ENCODE measurements at places on chromosomes 12 and 14.

- DNase-seq = no peak
Measured at GRCh38 chr14:65832431-65833266, 420.1 kb downstream of the FUT8 start.

- DNase-seq = no peak
Measured at GRCh38 chr14:77498984-77499527, 440 bp upstream of the ISM2 start.

DNA sequence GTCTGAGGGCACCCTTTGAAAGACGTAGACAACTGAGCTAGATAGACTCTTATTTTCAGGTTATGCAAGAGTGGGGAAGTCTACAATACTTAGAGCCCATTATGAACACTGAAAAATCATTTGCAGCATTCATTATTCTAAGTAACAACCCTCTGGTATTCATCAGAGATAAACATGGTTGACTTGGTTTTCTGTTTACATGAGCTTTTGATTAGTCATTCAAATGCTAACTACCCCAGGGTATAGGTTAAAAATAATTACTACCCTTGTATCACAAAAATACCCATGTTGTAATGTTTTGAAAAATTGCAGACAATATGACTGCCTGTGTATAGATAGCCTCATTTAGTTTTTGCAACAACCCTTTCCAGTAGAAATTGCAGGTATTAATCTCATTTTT lies 78.5 kb downstream of the PPFIBP1 start:
- DNase-seq = no peak

GRCh38 chr12:96980991-96981414 lies 73.9 kb downstream of the NEDD1 start:
- DNase-seq = no peak

DNA sequence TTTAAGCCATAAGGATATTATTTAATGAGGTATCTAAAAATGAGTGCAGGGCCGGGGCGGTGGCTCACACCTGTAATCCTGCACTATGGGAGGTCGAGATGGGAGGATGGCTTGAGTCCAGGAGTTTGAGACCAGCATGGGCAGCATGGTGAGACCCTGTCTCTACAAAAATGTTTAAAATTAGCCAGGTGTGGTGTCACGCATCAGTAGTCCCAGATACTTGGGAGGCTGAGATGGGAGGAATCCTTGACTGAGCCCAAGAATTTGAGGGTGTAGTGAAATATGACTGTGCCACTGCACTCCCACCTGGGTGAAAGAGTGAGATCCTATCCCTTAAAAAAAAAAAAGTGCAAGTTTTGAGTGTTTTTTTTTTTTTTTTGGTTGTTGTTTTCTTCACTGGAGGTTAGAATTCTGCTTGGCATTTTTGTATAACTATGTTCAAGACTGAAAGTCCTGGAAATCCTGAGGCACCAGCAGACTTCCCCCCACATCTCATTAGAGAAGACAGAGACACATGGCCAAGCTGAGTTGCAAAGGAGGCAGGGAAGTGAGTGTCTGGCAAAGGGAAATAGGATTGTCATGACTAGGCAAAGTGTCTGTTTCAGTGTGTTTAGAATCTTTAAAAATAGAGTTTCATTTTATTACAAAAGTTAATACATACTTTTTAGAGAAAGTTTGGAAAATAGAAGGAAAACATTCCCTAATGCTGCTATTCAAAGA lies 53.5 kb upstream of the DUSP6 start:
- no peak for DNase-seq

DNA sequence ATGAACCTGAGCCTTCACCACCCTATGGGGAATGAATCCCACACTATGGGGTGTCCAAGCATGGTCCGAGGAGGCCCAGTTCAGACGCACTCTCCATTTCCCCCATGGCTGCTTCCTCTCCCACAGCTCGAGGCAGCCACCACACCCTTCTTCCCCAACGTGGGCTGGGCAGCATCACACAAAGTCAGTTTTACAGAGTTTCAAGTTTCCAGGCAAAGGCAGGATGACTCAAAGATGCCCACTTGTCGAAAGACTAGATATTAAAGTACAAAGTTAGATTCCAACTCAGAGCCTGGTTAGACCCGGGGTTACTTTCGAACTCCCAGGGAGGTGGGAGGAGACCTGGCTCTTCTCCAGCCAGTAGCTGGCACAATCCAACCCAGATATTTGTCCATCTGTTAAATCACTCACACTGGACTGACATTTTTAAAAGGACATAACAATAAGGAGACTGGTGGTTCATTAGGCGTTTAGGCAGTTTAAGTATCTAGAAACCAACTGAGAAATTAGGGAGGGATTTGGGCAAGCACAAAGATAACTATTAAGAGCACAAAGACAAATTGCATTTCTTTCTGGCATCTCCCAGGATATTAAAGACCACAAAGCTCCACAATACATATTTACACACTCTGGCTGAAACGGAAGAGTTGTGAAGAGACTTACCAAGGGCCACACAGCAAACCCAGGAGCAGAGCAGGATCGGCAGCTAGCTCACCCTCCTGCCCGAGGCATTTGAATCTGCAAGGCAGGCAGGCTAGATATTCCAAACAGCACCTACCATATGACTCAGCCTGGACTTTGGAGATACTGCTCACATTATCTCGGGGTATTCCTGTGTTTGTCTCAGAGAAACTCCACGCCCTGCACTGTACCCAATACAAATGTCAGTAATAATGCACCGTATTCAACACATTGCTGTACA lies 34.8 kb downstream of the TMCC3 start:
- no peak for DNase-seq

DNA sequence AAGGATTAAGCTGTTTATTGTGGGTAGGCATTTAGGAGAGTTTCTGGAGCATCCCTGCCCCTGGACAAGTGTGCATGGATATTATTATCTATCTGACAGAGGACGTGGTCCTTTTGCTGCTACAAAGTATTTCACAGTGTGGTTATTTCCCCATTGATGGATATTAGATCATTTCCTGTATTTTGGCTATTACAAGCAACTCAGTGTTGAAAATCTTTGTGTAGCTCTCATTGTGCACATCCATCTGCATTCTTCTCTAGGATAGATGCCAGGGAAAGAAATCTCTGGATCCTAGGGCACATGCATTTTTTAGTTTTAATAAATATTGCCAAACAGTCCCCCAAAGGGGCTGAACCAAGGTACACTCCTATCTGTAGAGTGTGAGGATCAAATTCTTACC lies 154.3 kb upstream of the SRRM4 start:
- DNase-seq = no peak

GRCh38 chr12:20588042-20588441 lies 107.1 kb upstream of the SLCO1C1 start:
- DNase-seq = no peak

GRCh38 chr14:61839507-61839906 lies 77.3 kb downstream of the SNAPC1 start:
- no peak for DNase-seq

- peak; percentile 79 for DNase-seq
Measured at GRCh38 chr14:61558271-61558670, 137.0 kb upstream of the HIF1A start.

- DNase-seq = peak; percentile 7
Measured at GRCh38 chr12:91620992-91621391, 438.4 kb upstream of the DCN start.

DNA sequence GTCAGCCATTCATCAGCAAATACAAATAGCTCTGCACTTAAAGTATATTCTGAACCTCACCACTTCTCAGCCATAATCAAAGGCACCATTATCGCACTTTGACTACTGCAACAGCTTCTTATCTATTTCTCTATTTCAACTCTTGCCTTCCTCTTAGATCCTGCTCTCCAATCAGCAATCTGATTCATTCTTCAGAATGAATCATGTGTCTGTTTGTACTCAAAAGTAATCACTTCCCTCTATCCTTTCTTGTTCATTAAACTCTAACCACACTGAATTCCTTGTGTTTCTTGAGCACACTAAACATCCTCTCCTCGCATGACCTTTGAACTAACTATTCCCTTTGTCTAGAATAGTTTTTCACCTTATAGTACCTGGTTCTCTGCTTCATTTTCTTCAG lies 12.8 kb upstream of the OR4E1 start:
- DNase-seq = no peak

- DNase-seq = no peak
Measured at GRCh38 chr12:79515530-79515935, 175.2 kb downstream of the PAWR start.

GRCh38 chr12:49923880-49924556 lies 20.3 kb upstream of the FAIM2 start:
- DNase-seq = no peak

DNA sequence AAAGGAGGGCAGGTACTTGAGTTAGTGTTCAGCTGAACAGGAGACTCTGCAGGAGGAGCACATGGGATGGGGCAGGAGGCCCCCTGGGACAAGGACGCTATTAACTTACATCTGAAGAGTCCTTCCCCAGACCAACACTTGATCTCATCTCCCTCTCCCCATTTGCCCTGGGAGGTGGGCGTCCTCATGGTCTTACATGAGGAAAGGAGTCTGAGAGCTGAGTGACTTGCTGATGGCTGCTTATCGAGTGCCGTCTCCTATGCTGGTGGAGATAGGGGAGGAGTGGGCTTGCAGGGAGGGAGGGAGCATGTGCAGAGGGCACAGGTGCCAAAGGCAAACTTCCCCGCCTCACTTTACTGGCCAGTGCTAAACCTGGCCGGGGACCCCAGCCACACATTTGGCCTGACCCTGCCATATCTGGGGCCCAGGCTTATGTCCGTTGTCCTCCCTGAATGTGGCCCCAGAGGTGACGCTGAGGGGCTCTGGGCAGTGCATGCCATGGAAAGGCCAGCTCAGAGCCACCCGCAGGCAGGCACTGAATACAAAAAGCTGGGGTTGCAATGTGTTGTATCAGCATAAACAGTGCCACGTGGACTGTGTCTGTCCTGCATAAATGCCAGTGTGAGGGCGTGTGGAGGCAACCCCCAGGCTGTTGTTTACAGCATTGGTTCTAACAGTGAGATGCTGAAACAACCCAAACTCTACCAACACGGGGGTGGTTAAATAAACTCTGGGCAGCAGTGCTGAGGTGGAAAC lies 29.4 kb downstream of the FAIM2 start:
- no peak for DNase-seq

Measured in NCI-H1092 (cell line).